ENCODE measurements at places on chromosomes 5 and 9. TPM values are rescaled to one million over a fixed set of nuclear protein-coding genes. Genes with fewer than 3 reads are reported as not detected.
A peak's percentile ranks its signal among the peaks of the same experiment; 100 is the strongest.

GRCh38 chr9:115673599-115673998 lies 480.0 kb upstream of the PAPPA start:
- peak; percentile 75 for DNase-seq
- H3K4me1 ChIP-seq: peaks cover 29% of the 10 kb centered on the region
- H3K27me3 ChIP-seq: no peaks in the 10 kb centered on the region
- peak overlapping the region; percentile 99 for H3K27ac ChIP-seq
- no peak overlapping the region for H3K4me3 ChIP-seq
- H3K36me3 ChIP-seq: no peaks in the 10 kb centered on the region

The DMRT3 gene
- not detected for total RNA-seq

The IL3 gene
- total RNA-seq: not detected

GRCh38 chr5:173490681-173491080 lies 125.8 kb downstream of the BOD1 start:
- H3K4me1 ChIP-seq: peaks cover 2% of the 10 kb centered on the region
- DNase-seq: no peak
- no peaks in the 10 kb centered on the region for H3K36me3 ChIP-seq
- H3K27me3 ChIP-seq: no peaks in the 10 kb centered on the region
- no peak overlapping the region for H3K27ac ChIP-seq
- no peak overlapping the region for H3K4me3 ChIP-seq

The NREP gene
- total RNA-seq: 234 TPM

- H3K27ac ChIP-seq: no peak overlapping the region
- DNase-seq: peak; percentile 64
- no peaks in the 10 kb centered on the region for H3K36me3 ChIP-seq
- no peak overlapping the region for H3K4me3 ChIP-seq
- peaks cover 8% of the 10 kb centered on the region for H3K27me3 ChIP-seq
- H3K4me1 ChIP-seq: no peaks in the 10 kb centered on the region
Observed at GRCh38 chr5:64612344-64612961, 77.8 kb upstream of the SHISAL2B start.

GRCh38 chr5:151159649-151160373 lies 2.2 kb upstream of the ANXA6 start:
- H3K4me1 ChIP-seq: peaks cover 10% of the 10 kb centered on the region
- H3K4me3 ChIP-seq: no peak overlapping the region
- no peak overlapping the region for H3K27ac ChIP-seq
- no peaks in the 10 kb centered on the region for H3K27me3 ChIP-seq

DNA sequence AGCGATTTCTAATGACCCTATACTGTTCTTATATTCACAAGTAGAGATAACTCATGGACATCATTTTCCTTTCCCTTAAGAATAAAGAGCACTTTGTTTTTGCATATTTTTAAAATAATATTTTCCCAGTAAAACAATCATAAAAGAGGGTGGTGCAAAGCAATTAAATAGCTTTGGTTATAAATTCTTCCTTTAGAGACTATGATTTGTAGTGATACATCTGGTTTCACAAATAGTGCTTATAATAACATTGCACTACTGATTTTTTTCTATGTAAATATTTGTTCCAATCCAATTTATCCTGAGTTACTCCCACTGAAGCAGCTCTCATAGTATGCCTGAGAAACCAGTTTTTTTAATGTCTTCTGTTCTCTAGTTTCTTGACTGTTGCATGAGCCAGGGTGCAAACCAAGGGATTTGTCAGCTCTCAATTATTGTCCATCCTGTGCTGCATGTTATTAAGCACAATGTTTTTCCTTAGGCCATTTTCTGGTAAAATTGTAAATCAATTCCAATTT lies 74.7 kb downstream of the LURAP1L start:
- no peaks in the 10 kb centered on the region for H3K36me3 ChIP-seq
- no peaks in the 10 kb centered on the region for H3K4me1 ChIP-seq
- H3K4me3 ChIP-seq: no peak overlapping the region
- peak; percentile 45 for DNase-seq
- H3K27ac ChIP-seq: no peak overlapping the region
- H3K27me3 ChIP-seq: no peaks in the 10 kb centered on the region

DNA sequence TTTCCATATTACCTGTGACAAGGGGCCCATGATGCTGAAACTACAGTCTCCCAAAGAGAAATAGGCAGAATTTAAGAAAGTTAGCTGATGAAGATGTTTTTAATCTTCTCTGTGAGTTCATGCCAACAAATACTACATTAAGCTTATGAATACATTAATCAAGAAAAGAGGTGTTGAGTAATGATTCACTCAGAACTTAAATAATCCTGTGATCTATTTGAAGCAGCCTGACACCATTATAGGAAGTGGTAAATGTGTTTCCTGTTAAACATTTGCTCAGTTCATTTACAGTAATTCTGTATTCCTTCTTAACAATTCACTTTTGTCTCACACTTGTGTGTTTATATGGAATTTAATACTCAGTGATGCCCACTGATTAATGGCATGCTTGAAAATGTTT lies 75.0 kb upstream of the IZUMO3 start:
- no peak for DNase-seq
- no peak overlapping the region for H3K4me3 ChIP-seq
- H3K4me1 ChIP-seq: no peaks in the 10 kb centered on the region
- H3K27me3 ChIP-seq: no peaks in the 10 kb centered on the region
- H3K36me3 ChIP-seq: no peaks in the 10 kb centered on the region
- no peak overlapping the region for H3K27ac ChIP-seq

- no peak overlapping the region for H3K4me3 ChIP-seq
- no peaks in the 10 kb centered on the region for H3K4me1 ChIP-seq
- DNase-seq: no peak
- no peak overlapping the region for H3K27ac ChIP-seq
Observed at GRCh38 chr5:67969631-67970030, 245.9 kb upstream of the PIK3R1 start.

GRCh38 chr5:14165375-14166106 lies 22.4 kb downstream of the TRIO start:
- peak; percentile 95 for DNase-seq
- H3K27ac ChIP-seq: peak overlapping the region; percentile 65
- peaks cover 29% of the 10 kb centered on the region for H3K36me3 ChIP-seq
- H3K4me1 ChIP-seq: peaks cover 39% of the 10 kb centered on the region

- no peaks in the 10 kb centered on the region for H3K27me3 ChIP-seq
- no peaks in the 10 kb centered on the region for H3K36me3 ChIP-seq
- no peak overlapping the region for H3K4me3 ChIP-seq
- no peak for DNase-seq
- no peaks in the 10 kb centered on the region for H3K4me1 ChIP-seq
- no peak overlapping the region for H3K27ac ChIP-seq
Observed at GRCh38 chr5:11792621-11793020, 111.6 kb downstream of the CTNND2 start.

DNA sequence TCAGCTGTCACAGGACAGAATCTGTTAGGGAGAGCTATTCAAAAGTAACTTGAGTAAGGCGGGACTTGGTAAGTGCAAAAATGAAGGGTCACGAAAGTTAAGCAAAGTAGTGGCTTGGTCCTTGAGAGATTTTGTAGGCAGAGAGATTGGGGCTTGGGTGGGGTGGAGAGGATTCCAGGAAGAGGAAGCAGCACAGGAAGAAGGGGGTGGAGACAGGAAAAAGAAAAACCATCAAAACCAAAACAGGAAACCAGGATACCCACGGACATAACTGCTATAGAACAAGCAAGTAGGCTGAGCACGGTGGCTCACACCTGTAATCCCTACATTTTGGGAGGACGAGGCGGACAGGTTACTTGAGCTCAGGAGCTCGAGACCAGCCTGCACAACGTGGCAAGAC lies 3.7 kb downstream of the ROPN1L start:
- H3K27ac ChIP-seq: no peak overlapping the region
- H3K36me3 ChIP-seq: no peaks in the 10 kb centered on the region
- H3K4me1 ChIP-seq: peaks cover 2% of the 10 kb centered on the region
- no peak for DNase-seq

DNA sequence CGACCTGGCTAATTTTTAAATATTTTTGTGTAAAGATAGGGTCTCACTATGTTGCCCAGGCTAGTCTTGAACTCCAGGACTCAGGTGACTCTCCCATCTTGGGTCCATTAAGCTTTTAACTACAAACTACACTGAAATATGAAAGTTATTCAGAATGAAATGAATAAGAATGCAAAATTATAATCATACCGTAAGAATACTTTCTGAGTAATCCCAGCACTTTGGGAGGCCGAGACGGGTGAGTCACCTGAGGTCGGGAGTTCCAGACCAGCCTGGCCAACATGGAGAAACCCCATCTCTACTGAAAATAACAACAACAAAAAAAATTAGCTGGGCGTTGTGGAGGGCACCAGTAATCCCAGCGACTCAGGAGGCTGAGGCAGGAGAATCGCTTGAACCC lies 1.1 kb upstream of the ORM1 start:
- H3K27ac ChIP-seq: no peak overlapping the region
- H3K4me3 ChIP-seq: no peak overlapping the region
- no peaks in the 10 kb centered on the region for H3K36me3 ChIP-seq
- DNase-seq: peak; percentile 78
- 0 out of 2 replicates have a peak, but pooled peaks cover 2% of the 10 kb centered on the region for H3K27me3 ChIP-seq

DNA sequence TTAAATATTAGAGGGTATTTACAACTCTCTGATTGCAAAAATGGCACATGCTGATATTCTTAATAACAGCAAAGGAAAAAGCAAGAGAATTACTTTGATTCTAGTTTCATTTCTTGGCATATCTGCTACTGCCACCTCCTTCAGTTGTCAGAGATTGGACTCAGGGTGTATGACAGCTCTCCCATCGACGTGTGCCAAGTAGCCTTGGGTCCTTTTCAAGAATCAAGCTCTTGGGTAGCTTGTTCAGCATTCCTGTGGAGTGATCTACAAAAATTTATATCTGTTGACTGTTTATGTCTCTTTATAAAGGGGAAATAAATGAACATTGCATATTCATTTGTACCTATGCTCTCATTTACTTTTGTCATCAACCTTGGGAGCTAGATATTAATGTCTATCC lies 315.6 kb downstream of the PRR16 start:
- H3K27ac ChIP-seq: peak overlapping the region; percentile 94
- H3K4me3 ChIP-seq: no peak overlapping the region
- no peaks in the 10 kb centered on the region for H3K27me3 ChIP-seq
- DNase-seq: peak; percentile 45
- H3K4me1 ChIP-seq: 0 out of 2 replicates have a peak, but pooled peaks cover 2% of the 10 kb centered on the region

DNA sequence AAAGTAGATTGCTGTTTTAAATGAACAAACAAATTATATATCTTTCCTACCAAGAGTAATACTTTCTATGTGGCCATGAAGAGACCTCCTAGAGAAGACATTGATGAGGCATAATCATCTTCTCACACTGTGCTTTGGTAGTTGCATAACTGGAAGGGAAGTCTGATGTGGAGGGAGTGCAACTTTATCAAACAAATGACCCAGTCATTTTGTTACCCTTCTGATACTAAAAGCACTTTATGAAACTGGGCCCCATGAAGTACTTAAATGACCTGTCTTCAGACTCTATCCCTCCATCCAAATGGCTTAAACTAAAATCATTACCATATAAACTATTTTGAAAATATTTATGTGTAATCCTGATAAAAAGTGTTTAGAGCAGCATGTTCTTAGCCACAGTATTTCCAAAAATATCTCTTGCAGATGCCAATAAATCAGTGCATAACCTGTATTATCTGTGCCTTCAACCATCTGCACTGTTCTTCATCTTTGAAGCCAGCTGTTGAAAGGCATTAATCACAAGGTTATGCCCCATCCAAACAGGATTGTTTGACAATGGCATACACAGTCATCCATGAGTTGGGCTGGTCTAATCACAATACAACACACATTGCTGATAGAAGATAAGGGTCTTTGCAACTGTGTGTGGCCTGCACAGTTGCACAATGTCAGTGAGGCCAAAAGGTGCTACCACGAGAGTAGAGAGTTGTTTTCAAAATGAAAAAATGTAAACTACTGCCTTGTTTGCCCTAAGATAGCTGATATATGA lies 31.9 kb upstream of the MIER3 start:
- H3K27ac ChIP-seq: no peak overlapping the region
- DNase-seq: no peak
- H3K4me1 ChIP-seq: no peaks in the 10 kb centered on the region
- no peak overlapping the region for H3K4me3 ChIP-seq

The SLC1A1 gene
- total RNA-seq: 3.9 TPM

The DCTN4 gene
- 50.2 TPM for total RNA-seq

The TRIM7 gene
- 0.83 TPM for total RNA-seq

The BAG1 gene
- total RNA-seq: 4.5 TPM

GRCh38 chr5:155418960-155419579 lies 405.5 kb downstream of the KIF4B start:
- no peak overlapping the region for H3K27ac ChIP-seq
- no peaks in the 10 kb centered on the region for H3K4me1 ChIP-seq
- DNase-seq: no peak
- no peaks in the 10 kb centered on the region for H3K36me3 ChIP-seq
- H3K4me3 ChIP-seq: no peak overlapping the region

DNA sequence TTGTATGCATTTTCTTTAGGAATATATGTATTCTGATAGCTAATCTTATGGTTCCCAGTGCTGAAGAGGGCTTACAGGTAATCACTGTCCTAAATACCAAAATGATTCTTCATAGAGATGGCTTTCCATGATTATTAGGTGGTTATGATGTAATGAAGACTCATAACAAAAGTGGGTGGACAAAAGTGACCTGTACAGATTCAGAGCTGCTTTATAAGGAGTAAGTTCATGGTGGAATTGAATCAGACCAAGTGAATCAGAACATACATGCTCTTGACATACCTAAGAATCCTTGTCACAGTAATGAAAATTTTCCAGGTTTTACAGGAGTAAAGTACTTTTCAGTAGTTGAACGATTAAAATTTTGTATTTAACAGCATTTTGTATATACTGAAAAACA lies 105.6 kb downstream of the NIPBL start:
- peak; percentile 74 for DNase-seq
- H3K4me3 ChIP-seq: no peak overlapping the region
- no peak overlapping the region for H3K27ac ChIP-seq
- H3K4me1 ChIP-seq: no peaks in the 10 kb centered on the region
- H3K36me3 ChIP-seq: peaks cover 5% of the 10 kb centered on the region
- no peaks in the 10 kb centered on the region for H3K27me3 ChIP-seq

- H3K4me1 ChIP-seq: peaks cover 8% of the 10 kb centered on the region
Observed at GRCh38 chr9:129725795-129726251, 27.0 kb downstream of the PTGES start.

DNA sequence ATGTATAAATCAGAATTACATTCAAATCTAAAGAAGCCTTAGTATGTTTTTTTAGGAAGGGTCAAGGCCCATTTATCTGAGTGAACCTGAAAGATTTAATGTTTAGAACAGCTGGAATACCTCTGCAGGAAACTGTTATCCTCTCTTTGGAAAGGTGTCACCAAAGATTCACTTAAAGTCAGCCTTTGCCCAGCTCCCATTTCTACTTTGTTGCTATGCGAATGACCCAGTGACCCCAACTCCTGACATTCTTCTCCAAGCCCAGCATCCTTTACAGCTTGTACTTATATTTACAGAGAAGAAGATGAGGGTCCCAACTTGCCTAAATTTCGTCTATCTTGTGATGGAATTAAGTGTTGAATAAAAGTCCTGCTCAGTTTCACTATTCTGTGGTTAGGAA lies 1198.6 kb downstream of the CDH12 start:
- H3K4me3 ChIP-seq: no peak overlapping the region
- no peaks in the 10 kb centered on the region for H3K4me1 ChIP-seq
- H3K27me3 ChIP-seq: no peaks in the 10 kb centered on the region
- H3K36me3 ChIP-seq: no peaks in the 10 kb centered on the region
- no peak for DNase-seq

GRCh38 chr9:27943501-27943900 lies 370.2 kb upstream of the C9orf72 start:
- H3K27me3 ChIP-seq: no peaks in the 10 kb centered on the region
- no peak for DNase-seq
- H3K36me3 ChIP-seq: no peaks in the 10 kb centered on the region
- no peaks in the 10 kb centered on the region for H3K4me1 ChIP-seq
- H3K4me3 ChIP-seq: no peak overlapping the region
- H3K27ac ChIP-seq: no peak overlapping the region

- H3K27me3 ChIP-seq: no peaks in the 10 kb centered on the region
- no peak for DNase-seq
- H3K4me1 ChIP-seq: no peaks in the 10 kb centered on the region
- no peak overlapping the region for H3K27ac ChIP-seq
- H3K4me3 ChIP-seq: no peak overlapping the region
Observed at GRCh38 chr5:116883875-116884274, 309.3 kb upstream of the SEMA6A start.

Data from IMR-90 (cell line).